ENCODE measurements at places on chromosomes 12 and 14.

DNA sequence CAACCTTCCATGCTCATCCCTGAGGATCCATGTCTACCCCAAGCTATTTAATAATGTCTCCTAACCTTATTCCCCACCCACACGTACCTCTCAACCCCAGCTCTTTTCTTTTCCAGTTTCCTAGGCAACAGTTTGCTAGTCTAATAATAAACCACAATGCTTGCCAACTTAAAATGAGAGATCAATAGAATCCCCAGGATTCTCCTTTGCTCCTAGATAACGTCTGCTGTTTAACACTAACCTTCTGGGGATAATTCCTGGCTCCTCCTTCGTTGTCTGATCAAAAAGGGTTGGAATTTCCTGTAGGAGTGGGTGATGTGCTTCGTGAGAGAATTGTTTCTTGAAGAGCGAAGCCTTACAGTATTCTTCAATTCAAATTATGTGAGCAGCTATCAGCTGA lies 42.2 kb upstream of the DBX2 start:
- DNase-seq: no peak

- DNase-seq: no peak
Observed at GRCh38 chr12:66066929-66067523, 63.5 kb downstream of the LLPH start.

DNA sequence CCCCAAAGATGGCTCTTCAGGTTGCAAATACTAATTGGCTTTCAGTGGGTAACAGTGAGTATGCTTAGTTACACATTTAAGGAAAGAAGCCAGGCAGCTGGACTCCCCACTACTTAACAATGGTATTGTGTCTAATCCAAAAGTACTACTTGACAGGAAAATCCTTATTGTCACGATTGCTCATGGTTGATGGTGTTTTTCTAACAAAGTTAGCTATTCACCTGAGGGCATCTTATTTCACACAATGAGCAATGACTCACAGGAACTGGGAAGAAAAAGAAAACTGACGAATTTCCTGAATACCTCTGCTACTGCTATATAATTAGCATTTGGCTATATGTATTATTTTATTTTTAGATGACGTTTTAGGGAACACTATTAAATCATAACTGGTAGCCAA lies 33.4 kb upstream of the ALG10 start:
- no peak for DNase-seq

- no peak for DNase-seq
Observed at GRCh38 chr12:102385343-102385742, 95.0 kb downstream of the IGF1 start.

DNA sequence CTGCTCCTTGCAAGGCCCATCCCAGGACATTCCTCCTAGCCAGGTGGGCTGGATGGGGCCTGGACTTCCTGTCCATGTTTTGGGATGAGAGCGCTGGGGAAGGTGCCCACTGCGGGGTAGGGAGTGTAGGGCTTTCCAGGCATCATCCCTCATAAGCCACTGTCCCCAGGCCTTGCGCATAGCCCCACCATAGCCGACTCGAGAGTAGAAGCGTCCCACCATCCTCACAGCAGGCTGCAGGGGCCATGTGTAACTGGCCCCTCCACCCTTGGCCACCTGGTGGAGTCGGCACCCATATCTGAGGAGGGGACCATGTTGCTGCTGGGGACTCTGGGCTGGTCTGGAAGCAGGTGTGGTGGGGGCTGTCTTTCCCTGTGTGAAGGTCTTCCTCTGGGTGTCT lies 30.5 kb downstream of the SH2B3 start:
- DNase-seq: no peak

DNA sequence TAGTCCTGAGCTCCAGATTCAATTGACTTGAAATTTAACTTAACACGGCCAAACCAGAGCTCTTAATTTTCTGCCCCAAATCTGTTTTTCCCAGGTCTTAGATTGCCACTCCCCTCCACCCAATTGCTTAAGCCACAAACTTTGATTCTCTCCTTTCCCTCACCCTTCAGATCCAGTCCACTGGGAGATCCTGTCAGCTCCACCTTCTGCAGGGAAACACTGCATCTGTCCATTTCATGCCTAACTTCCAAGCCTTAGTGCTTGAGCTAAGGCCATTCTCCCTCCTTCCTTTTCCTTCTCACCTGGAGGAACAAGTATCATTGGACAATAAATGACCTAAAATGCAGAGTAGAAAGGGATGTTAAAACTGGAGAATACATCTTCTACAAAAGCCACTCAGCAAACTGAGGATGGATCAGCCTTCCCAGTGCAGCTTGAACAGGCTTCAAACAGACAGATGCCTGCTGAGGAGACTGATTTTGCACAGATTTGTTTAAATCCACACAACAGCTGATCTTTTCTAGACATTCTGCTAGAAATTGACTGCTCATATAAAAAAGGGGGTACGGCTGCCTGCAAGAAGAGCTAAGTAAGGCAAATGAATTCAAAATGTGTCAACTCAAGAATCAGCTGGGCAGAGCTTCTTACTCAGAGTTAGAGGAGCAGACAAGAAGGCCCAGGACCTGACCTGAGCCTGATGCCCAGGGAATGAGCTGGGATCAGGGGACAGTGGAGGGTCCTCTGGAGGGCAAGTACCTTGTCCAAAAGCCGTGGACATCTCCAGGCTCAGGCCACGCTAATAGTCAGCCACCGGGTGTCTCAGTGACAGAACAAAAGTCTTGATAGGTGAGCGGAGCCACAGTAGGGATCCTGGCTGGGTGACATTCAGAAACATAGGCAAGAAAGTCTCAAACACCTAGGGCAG lies 81.3 kb upstream of the RIC8B start:
- DNase-seq: no peak

DNA sequence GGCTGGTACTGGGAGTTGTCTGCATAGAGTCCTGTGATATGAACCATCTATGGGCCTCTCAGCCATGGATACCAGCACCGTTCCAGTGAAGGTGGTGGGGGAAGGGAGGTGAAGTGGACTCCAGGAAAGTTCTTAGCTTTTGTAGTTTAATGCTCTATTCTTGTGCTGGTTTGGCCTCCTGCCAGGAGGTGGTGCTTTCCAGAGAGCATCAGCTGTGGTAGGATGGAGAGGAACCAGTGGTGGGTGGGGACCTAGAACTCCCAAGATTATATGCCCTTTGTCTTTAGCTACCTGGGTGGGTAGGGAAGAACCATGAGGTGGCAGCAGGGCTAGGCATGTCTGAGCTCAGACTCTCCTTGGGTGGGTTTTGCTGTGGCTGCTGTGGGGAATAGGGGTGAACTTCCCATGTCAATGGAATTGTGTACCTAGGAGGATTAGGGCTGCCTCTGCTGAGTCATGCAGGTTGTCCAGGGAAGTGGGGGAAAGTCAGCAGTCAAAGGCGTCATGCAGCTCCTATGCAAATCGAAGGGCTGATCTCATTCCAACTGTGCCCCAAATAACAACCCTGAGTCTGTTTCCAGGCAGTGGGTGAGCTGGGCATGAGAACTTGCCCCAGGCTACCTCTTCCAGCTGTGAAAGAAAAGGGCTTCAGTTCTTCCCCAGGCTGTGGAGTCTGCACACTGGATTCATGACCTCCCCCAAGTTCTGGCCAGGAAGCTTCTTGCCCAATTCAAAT lies 14.2 kb downstream of the GZMH start:
- no peak for DNase-seq

- no peak for DNase-seq
Observed at GRCh38 chr12:53052419-53053217, 2.8 kb downstream of the TNS2 start.

DNA sequence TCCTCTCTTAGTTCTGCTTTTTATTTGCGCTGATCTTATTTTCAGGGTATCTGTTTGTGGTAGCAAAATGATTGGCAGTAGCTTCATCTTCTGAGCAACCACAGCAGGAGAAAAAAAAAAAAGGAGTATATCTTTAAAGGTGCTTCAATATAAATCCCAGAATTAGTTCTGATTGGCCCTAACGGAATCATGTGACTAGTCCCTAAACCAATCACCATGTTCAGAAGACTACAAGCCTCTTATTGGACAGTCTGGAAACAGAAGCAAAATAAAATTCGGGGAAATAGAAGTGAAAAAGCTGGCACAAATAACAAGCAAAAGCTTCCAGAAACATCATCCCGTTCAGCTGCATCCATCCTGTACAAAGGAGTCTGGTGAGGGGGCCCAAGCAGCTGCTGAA lies 49.9 kb upstream of the PTPRO start:
- no peak for DNase-seq

DNA sequence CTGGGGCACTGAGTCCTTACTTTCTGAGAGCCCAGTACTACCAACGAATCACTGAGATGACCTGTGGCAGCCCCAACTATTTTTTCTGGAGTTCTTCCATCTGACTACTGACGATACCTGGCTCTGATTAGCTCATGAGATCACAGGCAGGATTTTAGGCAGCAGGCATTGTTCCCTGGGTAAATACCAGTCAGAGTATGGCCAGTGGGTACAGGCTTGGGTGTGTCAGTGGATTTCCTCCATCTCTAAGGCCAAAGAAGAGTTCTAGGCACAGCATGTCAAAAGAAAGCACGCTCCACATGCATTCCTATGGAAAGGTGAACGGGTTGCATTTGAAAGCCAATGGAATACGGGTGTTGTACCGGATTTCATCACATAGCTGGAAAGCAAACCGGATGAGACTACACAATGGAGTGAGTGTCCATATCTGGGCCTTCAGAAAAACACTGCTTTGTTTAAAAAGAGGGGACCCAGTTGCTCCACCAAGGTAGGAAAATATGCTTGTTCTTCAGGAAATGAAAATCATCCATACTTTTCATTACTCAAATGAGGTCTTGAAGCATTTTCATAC lies 55.0 kb downstream of the PAX9 start:
- no peak for DNase-seq

DNA sequence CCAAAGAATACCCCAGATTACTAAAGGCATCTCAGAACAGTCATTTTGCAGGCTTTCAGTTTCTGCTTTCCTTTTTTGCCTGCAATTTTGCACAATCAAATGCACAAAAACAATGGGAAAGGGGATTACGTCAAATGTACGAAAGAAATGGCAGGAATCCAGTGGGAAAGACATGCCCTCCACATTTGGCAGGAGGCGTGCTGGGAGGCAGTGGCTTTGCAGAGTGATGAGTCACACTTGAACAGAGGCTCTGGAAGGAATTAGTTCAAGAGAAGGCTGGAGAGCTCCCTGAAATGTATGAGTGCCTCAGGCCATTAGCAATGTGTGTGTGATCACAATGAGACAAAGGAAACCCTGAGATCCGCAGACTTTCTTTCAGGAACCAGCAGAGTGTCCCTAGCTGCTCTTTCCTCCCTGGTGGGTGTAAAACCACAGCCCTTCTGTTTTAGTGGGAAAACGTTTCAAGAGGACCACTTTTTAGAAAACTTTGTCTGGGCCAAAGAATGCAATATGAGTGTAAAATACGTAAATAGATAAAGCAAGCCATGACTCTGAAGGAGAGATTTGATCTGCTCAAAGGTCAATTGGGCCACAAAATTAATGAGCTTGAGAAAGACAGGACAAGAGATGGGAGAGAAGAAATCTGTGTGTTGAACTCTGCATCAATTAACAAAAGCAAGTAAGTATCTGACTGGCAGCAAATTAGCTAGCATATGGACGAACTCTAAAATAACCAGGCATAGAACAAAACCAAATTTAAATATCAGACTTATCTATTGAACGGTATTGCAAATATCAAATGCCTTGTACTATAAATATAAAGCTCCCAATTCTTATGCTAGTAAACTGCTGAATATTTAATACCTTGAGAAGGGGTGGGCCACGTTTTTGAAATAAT lies 155.4 kb upstream of the PDE3A start:
- DNase-seq: no peak

DNA sequence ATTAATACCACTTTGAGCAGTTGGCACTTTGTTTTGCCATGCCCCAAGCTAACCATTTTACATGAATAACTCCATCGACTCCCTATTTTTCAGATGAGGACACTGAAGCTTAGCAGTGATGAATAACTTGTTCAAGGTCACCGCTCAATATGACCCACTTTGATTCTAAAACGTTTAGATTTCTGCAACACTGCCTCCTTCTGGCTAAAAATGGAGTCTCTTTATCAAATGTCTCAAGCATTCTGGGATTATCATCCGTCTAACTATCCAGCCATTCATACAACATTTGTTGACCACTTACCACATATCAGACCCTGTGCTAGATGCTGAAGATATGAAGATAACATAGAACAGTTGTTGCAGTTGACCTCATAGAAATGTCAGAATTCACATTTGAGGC lies 298.0 kb downstream of the PPFIA2 start:
- no peak for DNase-seq

DNA sequence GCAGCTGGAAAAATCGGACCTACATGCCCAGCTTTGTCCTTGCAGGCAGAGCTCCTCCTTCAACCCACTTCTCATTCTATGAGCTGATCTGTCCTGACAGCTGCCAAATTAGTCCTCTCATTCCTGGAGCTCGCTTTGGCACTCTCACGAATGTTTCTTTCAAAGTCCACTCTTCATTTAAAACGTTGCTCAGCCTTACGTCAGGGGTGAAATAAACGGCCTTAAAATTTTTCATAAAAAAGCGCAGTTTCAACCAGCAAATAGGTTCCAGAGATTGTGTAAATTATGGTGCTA lies 120.9 kb upstream of the HIF1A start:
- no peak for DNase-seq

- DNase-seq: no peak
Observed at GRCh38 chr12:22981711-22982110, 356.7 kb downstream of the ETNK1 start.

GRCh38 chr14:21072031-21072473 lies 1.9 kb downstream of the ARHGEF40 start:
- DNase-seq: no peak

DNA sequence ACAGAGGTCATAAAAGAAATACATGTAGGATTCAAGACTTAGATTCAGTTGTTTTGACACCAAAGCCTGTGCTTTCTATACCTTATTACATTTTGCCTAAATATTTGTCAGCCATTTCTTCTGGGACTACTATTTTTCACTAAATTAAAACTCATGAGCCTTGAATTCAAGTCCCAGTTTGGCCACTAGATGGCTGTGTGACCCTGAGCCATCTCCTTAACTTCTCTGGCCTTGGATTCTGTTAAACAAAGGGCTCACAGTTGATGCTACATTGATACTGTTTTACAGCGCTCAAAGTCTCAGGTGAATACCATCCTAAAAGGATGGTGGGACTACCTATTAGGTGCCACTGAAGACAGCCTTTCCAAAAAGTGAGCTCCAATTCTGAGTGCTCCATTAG lies 39.6 kb upstream of the CCDC198 start:
- DNase-seq: no peak

DNA sequence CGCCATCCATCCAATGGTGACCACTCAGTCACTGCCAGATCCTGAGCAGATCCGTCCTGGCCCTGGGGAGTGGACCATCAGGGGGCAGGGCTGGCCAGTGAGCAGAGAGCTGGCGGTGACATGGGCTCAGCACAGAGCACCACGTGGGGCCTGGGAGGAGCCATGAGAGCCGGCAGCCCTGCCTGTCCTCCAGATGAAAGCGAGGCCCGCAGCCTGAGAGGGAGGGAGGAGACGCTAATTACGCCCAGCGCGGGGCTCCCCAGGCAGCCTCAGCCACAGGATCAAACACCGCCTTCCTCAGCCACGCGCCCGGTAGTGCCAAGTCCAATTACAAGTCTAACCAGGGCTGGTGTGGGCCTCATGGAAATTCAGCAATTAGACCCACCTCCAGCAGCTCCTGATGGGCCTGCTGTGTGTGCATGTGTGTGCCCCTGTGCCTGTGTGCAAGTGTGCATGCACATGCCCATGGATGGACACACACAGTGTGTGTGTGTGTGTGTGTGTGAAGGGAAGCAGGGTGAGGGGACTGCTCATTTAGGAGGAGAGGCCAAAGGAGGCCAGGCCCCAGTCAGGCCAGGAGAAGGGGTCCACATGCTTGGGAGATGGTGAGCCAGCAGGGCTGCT lies 68.0 kb downstream of the KIF26A start:
- DNase-seq: no peak

- no peak for DNase-seq
Observed at GRCh38 chr14:102608064-102608446, 15.6 kb downstream of the RCOR1 start.

- no peak for DNase-seq
Observed at GRCh38 chr12:25653487-25654175, 100.5 kb upstream of the LMNTD1 start.
